NCI-H446 (cell line): ENCODE measurements at places on chromosomes 3 and 15.

DNA sequence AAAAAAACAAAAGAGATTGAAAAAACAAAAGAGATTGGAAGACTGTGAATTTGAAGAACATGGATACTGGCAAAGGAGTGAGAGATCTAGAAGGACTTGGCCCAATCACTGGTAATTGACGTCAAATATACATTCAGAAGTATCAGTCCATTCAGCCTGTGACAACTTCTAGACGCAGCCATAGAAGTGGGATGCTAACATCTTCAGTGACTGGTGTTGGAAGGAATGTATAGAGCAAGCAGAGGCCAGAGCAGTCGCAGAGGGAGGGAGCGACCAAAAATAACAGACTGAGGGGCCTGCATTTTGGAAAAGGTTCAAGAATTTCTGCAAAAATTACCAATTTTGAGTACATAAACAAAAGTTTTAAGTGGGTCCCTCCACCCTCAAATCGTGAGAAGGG is 473.3 kb downstream of the CADM2 start:
- DNase-seq: no peak

DNA sequence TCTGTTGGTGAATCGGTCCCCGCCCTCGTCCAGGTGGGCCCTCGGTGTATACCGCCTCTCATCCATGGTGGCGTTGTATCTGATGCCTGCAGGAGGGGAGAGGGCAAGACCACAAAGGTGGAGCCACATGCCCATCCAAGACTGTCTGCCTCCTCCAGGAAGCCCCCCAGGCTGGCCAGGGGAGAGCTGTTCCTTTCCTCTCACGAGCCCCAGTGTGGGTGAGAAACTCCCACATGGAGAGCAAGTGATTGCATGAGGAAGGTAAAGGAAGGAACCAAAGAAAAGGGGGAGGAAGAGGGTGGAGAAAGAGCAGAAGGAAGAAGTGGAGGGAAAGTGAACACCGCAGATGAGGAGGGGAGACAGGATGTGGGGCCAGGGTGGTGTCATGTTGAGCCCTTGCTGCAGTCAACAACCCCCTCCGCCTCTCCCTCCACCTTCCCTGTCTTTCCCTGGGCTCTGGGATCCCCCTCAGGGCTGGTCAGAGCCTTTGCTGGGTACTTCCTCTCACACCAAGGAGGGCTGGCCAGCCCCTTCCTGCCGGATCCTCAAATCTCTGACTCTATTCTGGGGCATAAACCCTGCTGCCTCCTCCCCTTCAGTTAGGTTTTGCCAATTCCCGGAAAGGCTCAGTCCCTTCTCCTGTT is 49.3 kb downstream of the FEM1B start:
- DNase-seq: no peak

- no peak for DNase-seq
Observed at GRCh38 chr3:160793722-160794252, 37.8 kb downstream of the PPM1L start.

DNA sequence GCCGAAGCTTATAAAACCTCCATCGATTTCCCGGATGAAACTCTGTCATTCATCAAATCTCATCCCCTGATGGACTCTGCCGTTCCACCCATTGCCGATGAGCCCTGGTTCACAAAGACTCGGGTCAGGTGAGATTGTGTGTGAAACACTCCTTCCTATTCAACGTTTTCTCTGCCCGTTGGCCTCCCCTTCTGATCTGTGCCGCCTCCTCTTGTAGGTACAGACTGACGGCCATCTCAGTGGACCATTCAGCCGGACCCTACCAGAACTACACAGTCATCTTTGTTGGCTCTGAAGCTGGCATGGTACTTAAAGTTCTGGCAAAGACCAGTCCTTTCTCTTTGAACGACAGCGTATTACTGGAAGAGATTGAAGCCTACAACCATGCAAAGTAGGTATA is 47.4 kb downstream of the SEMA6D start:
- no peak for DNase-seq
